ENCODE measurements at places on chromosomes 3 and 15.
A peak's percentile ranks its signal among the peaks of the same experiment; 100 is the strongest.

- DNase-seq = no peak
Observed at GRCh38 chr3:51729042-51729633, 22.3 kb downstream of the GRM2 start.

DNA sequence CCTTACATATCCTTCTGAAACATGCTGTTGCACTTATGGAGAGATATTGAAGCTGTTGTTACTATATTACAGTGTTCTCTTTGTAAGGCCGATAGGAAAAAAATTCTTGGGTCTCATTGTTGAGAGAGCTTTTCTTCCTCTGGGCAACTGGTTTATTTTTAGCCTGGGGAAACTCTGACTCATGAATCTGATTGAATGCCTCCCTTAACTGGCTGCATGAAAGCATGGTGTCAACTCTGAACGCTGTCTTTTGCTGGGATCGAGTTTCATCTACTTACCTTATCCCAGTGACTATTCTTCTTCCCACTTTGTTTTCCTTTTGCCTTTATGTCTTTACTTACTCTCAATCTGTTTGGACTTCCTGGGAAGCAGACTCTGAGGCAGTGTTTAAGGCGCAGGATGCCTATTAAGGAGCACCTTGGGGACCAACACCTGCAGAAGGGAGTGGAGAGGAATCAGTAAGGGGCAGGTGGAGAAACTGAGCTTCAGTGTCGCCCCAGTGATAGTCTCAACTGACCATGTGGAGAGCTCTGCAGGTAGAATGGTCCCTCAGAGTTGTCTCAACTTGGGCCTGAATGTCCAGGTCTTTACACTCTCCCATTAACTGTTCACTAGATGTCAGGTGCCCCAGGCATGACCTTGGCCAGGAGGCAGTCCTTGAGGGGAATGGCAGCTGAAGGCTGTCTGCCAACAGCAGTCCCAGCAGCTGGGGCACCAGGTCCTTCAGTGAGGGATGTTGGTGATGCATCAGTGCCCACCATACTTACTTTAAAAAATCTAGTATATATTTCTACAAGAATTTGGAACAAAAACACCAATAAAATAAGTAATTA, 88.9 kb upstream of the CCNL1 start:
- DNase-seq = no peak

GRCh38 chr3:38006445-38006995, 15.9 kb downstream of the VILL start:
- no peak for DNase-seq

DNA sequence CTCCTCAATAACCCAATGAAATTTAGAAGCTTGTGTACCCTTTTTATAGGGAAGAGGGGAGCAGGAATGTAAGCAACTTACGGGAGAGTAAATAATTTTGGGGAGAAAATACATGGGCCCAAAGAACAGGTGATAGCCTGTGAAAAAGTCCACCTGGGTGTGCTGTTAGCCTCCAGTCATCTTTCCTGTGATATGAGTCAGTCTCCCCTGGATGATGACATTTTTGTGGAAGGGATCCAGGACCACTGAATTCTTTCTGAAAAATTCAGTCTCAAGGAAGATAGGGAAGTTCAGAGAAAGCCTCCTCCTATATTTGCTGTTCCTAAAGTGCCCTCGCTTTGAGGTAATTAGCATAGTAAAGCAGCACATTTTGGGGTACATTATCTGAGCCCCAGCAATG, 149.8 kb downstream of the SQOR start:
- DNase-seq = no peak

DNA sequence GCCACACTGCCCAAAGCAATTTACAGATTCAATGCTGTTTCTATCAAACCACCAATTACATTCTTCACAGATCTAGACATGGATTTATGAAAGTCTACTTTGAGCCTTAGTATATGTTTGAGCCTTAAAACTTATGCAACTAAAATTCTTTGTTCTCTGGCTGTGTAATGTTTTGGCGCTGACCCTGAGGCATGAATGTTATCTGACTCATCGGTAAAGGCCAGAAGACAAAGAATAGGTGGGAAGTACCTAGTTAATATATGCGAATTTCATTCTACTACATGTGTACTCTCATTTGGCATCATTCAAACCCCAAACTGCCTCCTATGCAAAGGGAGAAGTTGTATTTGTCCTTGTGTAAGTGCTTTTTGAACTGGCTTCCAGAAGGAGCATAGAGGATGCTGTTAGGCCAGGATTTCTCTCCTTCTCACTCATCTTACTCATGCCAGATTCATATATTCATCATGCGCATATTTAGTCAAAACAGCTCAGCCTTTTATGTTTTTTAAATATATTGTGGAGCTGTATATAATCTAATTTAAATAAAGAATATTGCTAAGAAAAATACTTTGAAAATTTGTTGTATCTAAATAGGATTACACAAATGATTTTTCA, 204.2 kb downstream of the NFKBIZ start:
- DNase-seq = no peak

DNA sequence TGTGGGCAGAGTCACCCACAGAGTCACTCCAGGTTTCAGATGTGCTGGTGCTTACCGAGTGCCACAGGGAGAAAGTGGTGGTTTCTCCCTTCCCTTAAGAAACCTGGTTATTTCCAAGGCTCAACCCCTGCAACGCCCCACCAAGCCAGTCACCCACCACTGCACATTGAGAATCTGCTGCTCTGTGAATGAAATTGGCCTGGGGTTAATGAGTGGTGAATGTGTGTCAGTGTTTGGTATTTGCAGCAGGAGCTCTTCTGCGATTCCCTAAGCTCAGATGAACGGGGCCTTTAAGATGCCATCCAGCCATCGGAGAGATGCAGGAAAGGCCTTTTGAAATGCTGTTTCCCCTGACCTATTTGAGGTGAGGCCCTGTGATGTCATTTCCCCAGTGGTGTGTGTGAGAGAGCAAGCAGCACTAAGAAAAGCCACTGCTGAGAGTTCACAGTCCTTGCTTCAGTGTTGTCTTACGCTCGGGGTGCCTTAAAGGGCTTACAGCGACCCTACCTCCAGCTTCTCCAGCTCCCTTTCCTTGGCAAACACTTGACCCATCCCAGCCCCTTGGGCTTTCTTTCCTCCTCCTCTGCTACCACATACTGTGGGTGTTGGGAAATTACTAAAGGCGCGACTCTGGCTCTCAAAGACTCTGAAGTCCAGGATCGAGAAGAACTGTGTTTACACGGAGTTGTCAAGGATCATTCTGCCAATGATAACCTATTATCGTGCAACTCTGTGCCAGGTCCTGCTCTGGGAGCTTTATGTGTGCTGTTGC, 68.9 kb downstream of the SMAD3 start:
- peak; percentile 54 for DNase-seq

GRCh38 chr15:68910816-68911215, 19.5 kb upstream of the SPESP1 start:
- no peak for DNase-seq

DNA sequence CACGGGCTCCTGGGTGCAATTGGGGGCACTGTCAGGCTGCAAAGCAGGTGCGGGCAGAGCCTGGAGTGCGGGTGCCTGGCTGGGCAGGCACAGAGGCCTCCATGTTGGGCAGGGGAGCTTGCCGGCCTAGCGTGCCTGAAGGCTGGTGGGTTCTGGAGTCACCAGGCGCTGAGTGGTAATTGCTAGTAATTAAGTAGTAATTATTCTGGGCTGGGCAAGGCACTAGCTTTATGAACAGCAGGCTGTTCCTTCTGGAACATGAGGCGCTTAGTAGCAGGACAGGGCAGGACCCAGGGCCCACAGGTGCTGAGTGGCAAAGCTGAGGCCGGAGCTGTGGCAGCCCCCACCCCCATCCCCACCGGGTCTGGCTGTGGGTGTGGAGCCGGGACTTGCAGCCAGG, 25.3 kb downstream of the PLXNA1 start:
- no peak for DNase-seq

GRCh38 chr15:64046421-64047153, at the start of gene DAPK2:
Gene DAPK2 (minus strand): TSS chr15:64046485. CDS start chr15:64040261, 6,224 bp downstream.
- peak; percentile 60 for DNase-seq

DNA sequence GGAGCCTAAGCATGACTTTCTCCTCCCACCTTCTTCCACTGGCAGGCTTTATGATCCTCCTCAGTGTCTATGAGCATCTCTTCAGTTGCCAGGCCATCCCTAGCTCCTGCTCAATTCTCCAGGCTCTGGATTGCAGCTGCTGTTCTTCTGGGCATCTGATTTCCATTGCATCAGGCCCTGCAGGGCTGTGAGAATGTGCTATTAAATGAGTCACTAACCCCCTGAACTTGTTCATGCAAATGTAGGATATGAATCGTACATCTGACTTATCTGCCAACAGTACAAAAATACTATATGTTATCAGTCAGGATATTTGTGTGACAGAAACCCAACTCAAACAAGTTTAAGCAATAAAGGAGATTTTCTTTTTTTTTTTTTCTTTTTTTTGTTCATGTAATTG, 11.9 kb downstream of the GPR176 start:
- no peak for DNase-seq

DNA sequence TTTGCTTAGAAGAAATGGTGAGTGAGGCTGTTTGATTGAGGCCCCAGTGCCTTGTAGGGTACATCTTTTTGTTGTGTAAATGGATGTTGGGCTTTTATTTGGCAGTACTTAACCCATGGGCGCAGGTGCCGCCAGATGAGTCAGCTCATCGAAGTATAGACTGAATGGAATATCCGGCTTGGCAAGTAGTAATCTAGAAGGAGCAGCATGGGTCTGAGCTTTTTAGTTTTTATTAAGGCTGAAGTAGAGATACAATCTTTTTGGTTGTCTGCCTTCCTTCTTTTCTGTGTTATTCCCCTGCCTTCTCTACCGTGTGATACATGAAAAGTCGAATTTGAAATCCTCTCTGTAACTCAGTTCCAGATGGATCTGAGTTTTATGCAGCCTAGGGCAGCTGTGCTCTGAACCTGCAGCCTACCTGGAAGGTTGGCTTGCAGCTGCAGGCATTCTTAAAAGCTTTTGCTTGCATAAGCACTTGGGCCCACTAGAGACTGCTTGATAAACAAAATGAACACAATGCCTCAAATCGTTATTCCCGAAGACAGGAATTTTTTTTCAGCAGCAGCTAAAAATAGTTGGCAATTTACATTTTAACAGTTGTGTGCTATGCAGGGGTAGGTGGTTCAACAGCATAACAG, 177.5 kb upstream of the CGNL1 start:
- no peak for DNase-seq

DNA sequence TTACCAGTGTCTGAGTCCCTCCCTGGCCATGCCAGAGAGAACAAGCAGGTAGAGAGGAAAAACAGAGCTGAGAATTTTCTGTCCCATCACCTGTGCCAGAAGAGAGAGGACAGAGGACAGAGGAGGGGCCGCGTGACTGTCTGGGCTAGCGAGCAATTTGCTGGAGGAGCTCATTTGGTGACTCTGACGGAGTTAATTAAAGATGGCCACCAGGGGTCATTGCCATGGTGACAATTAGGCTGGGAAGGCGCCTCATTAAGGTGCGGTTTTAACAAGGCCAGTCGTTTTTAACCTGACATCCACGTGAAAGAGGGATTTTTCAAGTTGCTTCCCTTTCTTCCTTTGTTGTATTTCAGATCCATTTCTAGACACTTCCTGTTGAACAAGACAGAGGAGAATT, 72.4 kb downstream of the RHCG start:
- DNase-seq = no peak

- DNase-seq = no peak
Observed at GRCh38 chr15:77527164-77527778, 105.4 kb downstream of the LINGO1 start.

- DNase-seq = no peak
Observed at GRCh38 chr3:149783576-149783975, 8.8 kb downstream of the ANKUB1 start.

DNA sequence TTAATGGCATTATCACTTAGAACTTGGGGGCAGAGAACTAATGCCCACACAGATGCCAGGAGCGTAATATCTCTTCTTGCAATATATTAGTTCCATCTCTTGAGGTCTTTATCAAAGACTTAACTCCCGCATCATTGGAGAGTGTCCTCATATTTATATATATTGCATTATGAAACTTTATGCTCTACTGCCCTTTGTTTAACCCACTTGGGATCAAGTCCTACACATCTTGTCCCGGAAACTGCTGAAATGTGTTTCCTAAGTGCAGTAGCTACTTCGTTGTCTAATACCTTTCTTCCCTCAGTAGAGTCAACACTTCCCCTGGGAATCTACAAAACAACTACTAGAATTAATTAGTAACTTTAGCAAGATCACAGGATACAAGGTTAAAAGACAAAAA, 1029.2 kb downstream of the OTOL1 start:
- no peak for DNase-seq

DNA sequence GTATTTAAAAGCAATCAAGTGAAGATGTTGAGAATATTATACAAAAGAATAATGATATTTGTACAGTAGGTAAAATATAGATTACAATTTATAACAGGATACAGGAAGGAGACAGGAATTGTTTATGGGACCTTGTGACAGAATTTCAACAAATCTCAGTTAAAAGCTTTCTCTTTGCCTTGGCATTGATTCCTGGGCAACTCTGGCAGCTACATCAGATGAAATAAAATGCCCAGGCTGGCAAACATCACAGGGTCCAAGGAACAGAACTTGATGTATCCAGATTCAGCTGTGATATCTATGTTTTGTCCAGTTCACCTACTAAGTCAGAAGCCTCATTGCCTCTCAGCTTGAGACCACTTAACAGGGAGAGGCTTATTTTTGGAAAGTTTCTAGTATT, 473.1 kb downstream of the MCTP2 start:
- no peak for DNase-seq

DNA sequence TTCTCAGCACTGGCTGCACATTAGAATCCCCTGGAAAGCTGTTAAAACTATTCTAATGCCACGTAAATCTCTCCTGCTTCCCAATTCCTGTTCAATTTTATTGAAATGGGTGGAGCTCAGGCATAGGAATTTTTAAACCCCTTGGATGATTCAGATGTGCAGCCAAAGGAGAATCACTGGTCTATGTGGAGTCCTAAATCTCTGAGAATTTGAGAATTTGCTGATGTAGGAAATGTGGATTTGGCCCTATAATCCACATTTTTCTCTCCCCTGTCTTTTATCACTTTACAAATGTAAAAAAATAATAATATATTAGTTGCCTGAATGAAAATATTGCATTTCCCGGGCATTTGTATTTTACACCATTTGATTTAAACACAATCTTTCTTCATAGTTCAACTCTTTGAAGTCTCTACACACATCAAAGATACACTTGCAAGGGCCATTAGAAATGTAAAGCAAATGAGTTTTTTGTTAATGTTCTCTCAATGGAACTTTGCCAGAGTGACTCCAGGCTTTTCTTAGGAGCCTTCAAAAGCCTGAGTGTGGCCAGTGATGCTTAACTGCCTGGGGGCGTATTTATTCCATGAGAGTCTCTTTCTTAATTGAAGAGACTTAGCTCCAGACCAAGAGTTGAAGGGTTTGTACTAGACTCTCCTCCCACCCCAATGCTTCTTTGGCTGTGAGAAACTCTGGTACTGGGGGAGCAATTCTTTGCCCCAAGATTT, 48.8 kb upstream of the PTX3 start:
- no peak for DNase-seq

GRCh38 chr3:148265841-148266240, 431.9 kb upstream of the AGTR1 start:
- no peak for DNase-seq

DNA sequence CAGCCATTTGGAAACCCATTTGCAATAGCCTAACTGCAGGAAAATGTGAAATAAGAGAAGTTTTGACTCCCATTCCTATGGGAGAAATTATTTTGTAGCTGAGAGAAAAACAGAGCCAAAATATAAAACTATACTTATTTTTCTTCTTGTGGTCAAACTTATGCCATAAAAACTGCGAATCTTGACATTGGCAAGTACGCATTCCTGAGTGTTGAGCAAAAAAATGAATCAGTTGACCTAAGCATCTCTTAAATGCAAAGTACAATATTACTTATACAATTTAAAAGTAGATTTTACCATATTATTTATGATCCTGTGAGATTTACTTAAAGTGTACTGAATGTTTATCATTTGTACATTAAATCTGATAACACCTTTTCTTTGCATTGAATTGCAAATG, 50.1 kb upstream of the CMC1 start:
- DNase-seq = no peak
